Sigmoid colon (tissue), 7 donors: ENCODE measurements at places on chromosomes 6 and 20. TPM values are rescaled to one million over a fixed set of nuclear protein-coding genes. Genes with fewer than 3 reads are reported as not detected.

Gene ALDH8A1
- total RNA-seq, result 2.5 TPM

Gene SLC13A3
- 0.49 TPM for total RNA-seq

DNA sequence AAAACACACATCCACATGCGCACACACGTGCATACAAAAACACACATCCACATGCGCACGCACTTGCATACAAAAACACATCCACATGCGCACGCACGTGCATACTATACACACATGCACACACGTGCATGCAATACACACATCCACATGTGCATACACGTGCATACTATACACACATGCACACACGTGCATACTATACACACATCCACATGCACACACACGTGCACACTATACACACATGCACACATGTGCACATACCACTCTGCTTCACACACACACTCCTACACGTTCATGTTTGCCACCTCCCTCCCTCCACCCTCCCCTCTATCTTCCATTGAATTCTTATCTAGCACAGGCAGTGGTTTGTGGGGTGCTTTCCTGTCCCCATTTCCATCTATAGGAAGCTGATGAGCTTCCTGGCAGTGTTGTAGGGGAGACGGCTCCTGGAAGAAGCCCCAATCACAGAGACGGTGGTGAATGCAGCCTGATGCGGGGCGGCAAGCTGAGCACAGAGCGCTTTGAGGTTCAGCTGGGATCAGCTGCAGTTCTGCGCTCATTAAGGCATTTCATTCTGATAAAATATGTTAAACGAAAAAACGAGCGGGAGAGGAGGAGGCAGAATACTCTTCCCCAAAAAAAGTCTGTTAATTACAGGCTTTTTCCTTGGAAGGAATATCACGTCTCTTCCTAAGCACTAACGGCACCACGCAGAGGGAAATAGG, 287.7 kb downstream of the TAF4 start:
- H3K4me3 ChIP-seq, result no peak overlapping the region
- H3K36me3 ChIP-seq, result no peaks in the 10 kb centered on the region
- H3K27ac ChIP-seq, result no peak overlapping the region
- H3K4me1 ChIP-seq, result no peaks in the 10 kb centered on the region
- no peak for DNase-seq

DNA sequence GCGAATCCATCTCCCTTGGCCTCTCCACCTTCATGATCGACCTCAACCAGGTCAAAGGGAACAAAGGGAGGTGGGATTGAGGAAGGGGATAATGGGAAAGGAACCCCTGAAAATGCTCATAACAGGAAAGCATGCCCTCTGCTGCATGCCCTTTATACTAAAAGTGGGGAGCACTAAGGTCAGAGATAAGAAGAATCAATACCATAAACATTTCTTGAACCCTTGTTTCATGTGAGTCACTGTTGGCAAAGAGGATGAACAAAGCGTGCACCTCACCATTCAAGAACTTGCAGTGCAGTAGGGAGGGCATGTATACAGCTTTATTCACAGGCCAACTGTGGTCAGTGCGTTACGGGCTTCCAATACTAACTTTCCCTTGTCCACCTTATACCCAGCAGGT, 1.7 kb upstream of the SAPCD1 start:
- no peak overlapping the region for H3K4me3 ChIP-seq
- H3K4me1 ChIP-seq, result no peaks in the 10 kb centered on the region
- H3K27ac ChIP-seq, result no peak overlapping the region
- no peaks in the 10 kb centered on the region for H3K27me3 ChIP-seq
- DNase-seq, result no peak
- no peaks in the 10 kb centered on the region for H3K36me3 ChIP-seq

DNA sequence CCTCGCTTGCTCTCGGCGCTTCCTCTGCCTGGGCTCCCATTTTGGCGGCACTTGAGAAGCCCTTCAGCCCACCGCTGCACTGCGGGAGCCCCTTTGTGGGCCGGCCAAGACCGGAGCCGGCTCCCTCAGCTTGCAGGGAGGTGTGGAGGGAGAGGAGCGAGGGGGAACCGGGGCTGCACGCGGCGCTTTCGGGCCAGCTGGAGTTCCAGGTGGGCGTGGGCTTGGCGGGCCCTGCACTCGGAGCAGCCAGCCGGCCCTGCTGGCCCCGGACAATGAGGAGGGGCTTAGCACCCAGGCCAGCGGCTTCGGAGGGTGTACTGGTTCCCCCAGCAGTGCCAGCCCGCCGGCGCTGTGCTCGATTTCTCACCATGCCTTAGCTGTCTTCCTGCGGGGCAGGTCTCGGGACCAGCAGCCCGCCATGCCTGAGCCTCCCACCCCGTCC, 10.2 kb upstream of the SRPK1 start:
- H3K4me3 ChIP-seq, result no peak overlapping the region
- H3K27me3 ChIP-seq, result no peaks in the 10 kb centered on the region
- H3K27ac ChIP-seq, result no peak overlapping the region
- no peaks in the 10 kb centered on the region for H3K4me1 ChIP-seq
- no peak for DNase-seq

DNA sequence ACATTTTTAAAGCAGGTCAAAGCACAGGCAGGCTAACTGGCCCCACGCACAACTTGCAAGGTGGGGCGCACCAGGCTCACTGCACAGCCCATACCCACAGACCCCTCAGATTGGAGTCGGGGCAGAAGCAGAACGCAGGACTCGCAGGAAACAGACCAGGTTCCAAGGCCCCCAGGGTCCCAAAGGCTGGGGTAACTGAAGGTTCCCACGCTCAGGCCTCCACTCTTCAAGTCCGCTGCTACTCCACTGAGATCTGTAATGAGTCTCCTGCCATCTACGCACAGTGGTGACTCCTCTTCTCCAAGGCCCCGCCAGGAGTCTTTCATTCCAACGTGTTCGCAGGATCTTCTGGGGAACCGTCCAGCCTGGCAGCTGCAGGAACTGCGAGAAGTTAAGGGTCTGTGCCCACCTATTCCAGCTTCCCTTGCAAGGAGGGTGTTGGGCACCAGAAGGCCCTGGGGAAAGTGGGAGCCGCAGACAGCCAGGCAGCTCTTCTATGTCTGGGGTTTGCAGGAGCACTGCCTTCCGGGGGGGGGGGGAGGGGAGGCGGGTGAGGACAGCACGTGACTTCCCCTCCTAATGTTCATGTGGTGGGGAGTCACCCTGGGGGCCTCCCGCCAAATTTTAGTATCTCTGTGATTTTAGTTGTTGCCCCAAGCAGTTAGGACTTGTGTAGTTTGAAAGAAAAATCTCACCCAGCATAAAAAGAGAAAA, 2.0 kb upstream of the TAF4 start:
- no peaks in the 10 kb centered on the region for H3K4me1 ChIP-seq
- no peaks in the 10 kb centered on the region for H3K36me3 ChIP-seq
- H3K27ac ChIP-seq, result peak overlapping the region; percentile 91
- no peak overlapping the region for H3K4me3 ChIP-seq
- H3K27me3 ChIP-seq, result no peaks in the 10 kb centered on the region
- no peak for DNase-seq

- H3K36me3 ChIP-seq, result no peaks in the 10 kb centered on the region
- no peak within 1 kb of the TSS for H3K4me3 ChIP-seq
Measured at GRCh38 chr20:63536997-63537524, at the start of gene PTK6. Gene PTK6, minus strand, starts transcription at chr20:63537376. Its CDS starts 62 bp downstream, at chr20:63537314.
